ENCODE measurements at places on chromosomes 1 and 21. TPM values are rescaled to one million over a fixed set of nuclear protein-coding genes. Genes with fewer than 3 reads are reported as not detected.

RNU1-4 gene
- 2,483 TPM for total RNA-seq

- H3K36me3 ChIP-seq: peaks cover 4% of the 10 kb centered on the region
- DNase-seq: no peak
- H3K27ac ChIP-seq: no peak overlapping the region
- H3K27me3 ChIP-seq: no peaks in the 10 kb centered on the region
- H3K4me1 ChIP-seq: no peaks in the 10 kb centered on the region
- no peak overlapping the region for H3K4me3 ChIP-seq
Observed at GRCh38 chr1:26858891-26859640, 3.9 kb upstream of the SFN start.

DNA sequence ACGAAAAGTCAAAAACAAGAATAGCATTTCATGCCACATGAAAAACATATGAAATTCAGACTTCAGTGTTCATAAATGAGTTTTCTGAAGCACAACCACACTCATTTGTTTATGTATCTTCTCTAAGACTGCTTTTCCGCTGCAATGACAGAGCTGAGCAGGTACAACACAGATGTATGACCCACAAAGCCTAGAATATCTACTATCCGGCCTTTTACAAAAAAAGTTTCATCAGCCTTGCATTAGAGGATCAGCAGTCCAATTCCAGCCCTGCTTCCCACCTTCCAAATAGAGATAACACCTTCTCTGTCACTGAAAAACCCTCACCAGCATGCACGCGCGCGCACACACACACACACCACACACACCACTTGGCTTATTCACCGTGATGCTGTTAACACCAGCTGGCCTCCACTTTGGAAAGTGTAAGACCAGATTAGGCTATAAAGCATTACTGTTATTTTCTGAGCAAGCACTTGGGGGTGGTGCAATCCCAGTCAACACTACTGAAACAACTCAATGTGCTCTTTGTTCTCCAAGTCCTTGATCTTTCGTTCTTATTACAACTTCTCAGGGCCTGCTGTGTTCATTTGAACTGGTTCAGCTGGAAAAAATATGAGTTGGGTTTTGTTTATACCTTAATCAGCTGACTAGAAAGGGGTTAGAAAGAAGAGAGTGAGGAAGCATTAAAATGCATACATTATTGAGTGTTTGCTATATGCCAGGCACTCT lies 90.0 kb downstream of the GLUL start:
- peak; percentile 57 for DNase-seq
- H3K36me3 ChIP-seq: no peaks in the 10 kb centered on the region
- no peaks in the 10 kb centered on the region for H3K27me3 ChIP-seq
- H3K27ac ChIP-seq: peak overlapping the region; percentile 62

DNA sequence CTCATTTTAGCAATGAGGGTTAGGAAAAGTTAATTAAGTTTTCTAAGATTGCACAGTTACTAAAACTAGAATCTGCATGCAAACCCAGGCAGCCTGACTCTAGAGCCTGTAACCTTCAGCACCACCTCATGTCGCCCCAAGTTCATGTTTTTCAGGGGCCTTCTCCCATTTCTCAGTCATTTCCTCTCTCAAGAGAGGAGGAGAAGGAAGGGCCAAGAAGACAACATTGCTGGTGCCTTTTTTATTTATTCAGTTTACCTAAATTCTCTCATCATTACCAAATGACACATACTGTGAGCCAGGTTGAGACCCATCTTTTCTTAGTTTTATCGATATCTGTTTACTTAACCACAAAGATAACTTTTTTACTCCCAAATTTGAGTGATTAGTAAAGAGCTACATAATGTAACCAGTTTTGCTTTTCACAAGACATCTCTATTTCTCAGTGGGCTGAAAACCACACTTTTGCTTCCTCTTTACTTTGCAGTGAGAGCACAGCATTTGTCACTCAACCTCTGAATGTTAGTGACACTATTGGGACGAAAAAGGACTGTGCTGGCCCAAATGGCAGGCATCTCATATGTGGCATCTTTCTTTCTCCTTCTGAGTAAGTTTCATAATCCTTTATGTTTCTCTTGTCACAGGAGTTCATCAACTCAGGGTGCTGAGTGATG lies at the start of gene CD101:
Gene CD101 (plus strand): TSS at position 507 of the 674 bp plus-strand sequence. CDS start 58 bp downstream, at position 565.
- no peak within 1 kb of the TSS for H3K4me3 ChIP-seq
- no peaks in the 10 kb centered on the region for H3K36me3 ChIP-seq
- no peaks in the 10 kb centered on the region for H3K27me3 ChIP-seq

GRCh38 chr1:58548371-58548770 lies 1.8 kb upstream of the OMA1 start:
- DNase-seq: no peak
- peaks cover 7% of the 10 kb centered on the region for H3K4me1 ChIP-seq
- no peaks in the 10 kb centered on the region for H3K36me3 ChIP-seq
- no peaks in the 10 kb centered on the region for H3K27me3 ChIP-seq
- H3K27ac ChIP-seq: no peak overlapping the region
- H3K4me3 ChIP-seq: no peak overlapping the region

DNA sequence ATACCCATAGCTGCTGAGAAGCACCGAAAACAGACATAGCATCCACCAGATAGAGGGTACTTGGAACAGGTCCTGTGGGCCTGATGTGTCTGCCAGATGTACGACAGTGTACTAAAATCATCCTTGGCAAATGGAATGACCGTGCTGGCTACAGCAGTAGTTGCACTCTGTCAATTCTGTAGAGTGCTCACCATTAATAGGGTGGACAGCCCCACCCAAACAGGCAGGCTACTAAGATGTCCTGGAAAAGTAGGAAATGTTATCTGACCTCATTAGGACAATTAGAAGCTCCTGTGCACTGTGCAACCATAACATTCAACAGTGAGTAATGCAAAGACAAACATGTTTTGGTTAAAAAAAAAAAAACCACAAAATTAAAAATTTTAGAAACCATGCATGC lies 106.2 kb downstream of the PTPN14 start:
- DNase-seq: no peak
- no peaks in the 10 kb centered on the region for H3K27me3 ChIP-seq
- peaks cover 29% of the 10 kb centered on the region for H3K4me1 ChIP-seq
- peaks cover 8% of the 10 kb centered on the region for H3K36me3 ChIP-seq

- no peaks in the 10 kb centered on the region for H3K27me3 ChIP-seq
- H3K4me1 ChIP-seq: peaks cover 11% of the 10 kb centered on the region
- peak; percentile 60 for DNase-seq
- H3K36me3 ChIP-seq: no peaks in the 10 kb centered on the region
- H3K27ac ChIP-seq: peak overlapping the region; percentile 82
- H3K4me3 ChIP-seq: peak overlapping the region; percentile 46
Observed at GRCh38 chr1:82125119-82125518, 324.4 kb downstream of the ADGRL2 start.

- H3K36me3 ChIP-seq: no peaks in the 10 kb centered on the region
- H3K27ac ChIP-seq: no peak overlapping the region
- DNase-seq: peak; percentile 15
- no peak overlapping the region for H3K4me3 ChIP-seq
- H3K27me3 ChIP-seq: no peaks in the 10 kb centered on the region
Observed at GRCh38 chr1:226420897-226421296, 13.0 kb upstream of the PARP1 start.

LORICRIN gene
- total RNA-seq: not detected

SUSD4 gene
- total RNA-seq: 0.53 TPM

ANKRD13C gene
- total RNA-seq: 21.0 TPM

- H3K4me1 ChIP-seq: no peaks in the 10 kb centered on the region
- H3K27me3 ChIP-seq: no peaks in the 10 kb centered on the region
- no peaks in the 10 kb centered on the region for H3K36me3 ChIP-seq
- no peak overlapping the region for H3K4me3 ChIP-seq
Observed at GRCh38 chr1:193520472-193520871, 334.1 kb upstream of the B3GALT2 start.

GRCh38 chr21:32739946-32740345 lies 12.1 kb upstream of the SYNJ1 start:
- no peak overlapping the region for H3K27ac ChIP-seq
- H3K4me3 ChIP-seq: no peak overlapping the region
- H3K27me3 ChIP-seq: no peaks in the 10 kb centered on the region
- peaks cover 2% of the 10 kb centered on the region for H3K4me1 ChIP-seq

GRCh38 chr1:95547005-95547404 lies 313.0 kb downstream of the RWDD3 start:
- no peak overlapping the region for H3K4me3 ChIP-seq
- no peaks in the 10 kb centered on the region for H3K4me1 ChIP-seq
- no peaks in the 10 kb centered on the region for H3K27me3 ChIP-seq
- no peak for DNase-seq
- no peaks in the 10 kb centered on the region for H3K36me3 ChIP-seq
- H3K27ac ChIP-seq: no peak overlapping the region

CSTB gene
- total RNA-seq: 50.0 TPM

DNA sequence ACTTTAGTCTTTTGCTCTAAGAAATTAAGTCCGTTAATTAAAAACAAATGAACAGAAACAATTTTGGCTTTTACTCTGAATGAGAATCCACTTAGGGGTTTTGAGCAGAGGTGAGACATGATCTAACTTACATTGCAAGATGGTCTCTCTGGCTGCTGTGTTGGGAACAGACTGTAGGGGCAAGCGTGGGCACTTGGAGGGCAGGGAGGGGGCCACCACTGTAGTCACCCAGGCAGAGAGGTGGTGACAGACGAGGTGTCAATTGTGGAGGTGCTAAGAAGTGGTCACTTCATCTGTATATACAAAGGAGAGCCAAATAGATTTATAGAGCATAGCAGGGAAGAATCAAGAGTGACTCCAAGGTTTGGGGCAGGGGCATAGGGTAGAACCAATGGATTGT lies 71.1 kb upstream of the IRF2BP2 start:
- no peaks in the 10 kb centered on the region for H3K27me3 ChIP-seq
- no peak for DNase-seq
- no peak overlapping the region for H3K4me3 ChIP-seq
- no peaks in the 10 kb centered on the region for H3K36me3 ChIP-seq
- no peak overlapping the region for H3K27ac ChIP-seq
- no peaks in the 10 kb centered on the region for H3K4me1 ChIP-seq

DNA sequence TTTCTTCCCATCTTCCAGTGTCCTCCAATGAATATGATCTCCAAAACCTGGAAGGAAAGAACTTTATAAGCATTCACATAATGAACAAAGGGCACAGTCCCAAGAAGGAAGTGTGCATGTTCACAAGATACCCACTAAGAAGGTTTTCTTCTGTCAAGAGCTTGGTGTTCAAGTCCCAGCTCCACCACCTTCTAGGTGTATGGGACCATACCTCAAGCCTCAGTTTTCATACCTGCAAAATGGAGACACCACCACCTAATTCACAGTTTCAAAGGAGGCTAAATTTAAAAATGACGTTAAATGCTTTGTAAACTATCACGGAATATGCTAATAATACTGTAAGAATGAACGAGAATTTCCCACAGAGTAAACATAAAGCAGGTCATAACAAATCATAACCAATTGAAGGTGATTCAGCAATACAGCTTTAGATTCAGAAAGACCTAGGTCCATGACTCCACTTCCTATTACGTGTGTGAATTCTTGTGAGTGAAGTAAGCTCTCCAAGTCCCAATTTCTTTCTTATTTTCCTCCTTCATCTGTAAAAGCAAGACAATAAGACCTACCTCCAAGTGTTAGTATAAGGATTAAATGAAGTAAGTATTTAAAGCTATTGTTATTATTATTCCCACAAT lies 8.1 kb upstream of the KTI12 start:
- peaks cover 45% of the 10 kb centered on the region for H3K36me3 ChIP-seq
- no peaks in the 10 kb centered on the region for H3K4me1 ChIP-seq
- H3K27me3 ChIP-seq: no peaks in the 10 kb centered on the region
- no peak overlapping the region for H3K27ac ChIP-seq
- H3K4me3 ChIP-seq: no peak overlapping the region

GRCh38 chr1:33317354-33317753 lies 3.5 kb downstream of the A3GALT2 start:
- no peak overlapping the region for H3K4me3 ChIP-seq
- no peaks in the 10 kb centered on the region for H3K27me3 ChIP-seq
- no peak overlapping the region for H3K27ac ChIP-seq
- no peak for DNase-seq
- H3K36me3 ChIP-seq: no peaks in the 10 kb centered on the region

DNA sequence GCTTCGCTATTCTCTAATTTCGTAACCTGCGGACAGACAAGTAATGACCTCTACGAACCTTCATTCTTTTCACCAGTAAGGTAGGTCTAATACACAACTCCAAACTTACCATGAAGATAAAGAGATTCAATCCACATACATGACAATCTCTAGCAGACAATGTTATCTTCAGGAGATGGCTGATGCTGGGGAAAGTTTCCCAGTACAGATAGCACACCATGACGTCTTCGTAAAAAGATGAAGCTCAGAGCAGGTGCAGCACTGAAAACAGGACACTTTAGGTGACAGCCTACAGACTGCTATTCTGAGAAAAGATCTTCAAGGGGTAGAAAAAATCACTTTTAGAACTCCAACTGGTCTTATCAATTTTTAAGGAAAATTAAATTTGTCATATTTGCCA lies 41.3 kb downstream of the ZNF281 start:
- peaks cover 27% of the 10 kb centered on the region for H3K4me1 ChIP-seq
- H3K27me3 ChIP-seq: no peaks in the 10 kb centered on the region
- peak; percentile 57 for DNase-seq
- H3K27ac ChIP-seq: peak overlapping the region; percentile 73

GRCh38 chr1:44723064-44723463 lies 7.9 kb downstream of the RNU5D-1 start:
- peak; percentile 38 for DNase-seq
- H3K27ac ChIP-seq: no peak overlapping the region
- no peaks in the 10 kb centered on the region for H3K27me3 ChIP-seq
- H3K4me1 ChIP-seq: peaks cover 4% of the 10 kb centered on the region
- H3K36me3 ChIP-seq: no peaks in the 10 kb centered on the region

- H3K36me3 ChIP-seq: no peaks in the 10 kb centered on the region
- no peak overlapping the region for H3K27ac ChIP-seq
- no peaks in the 10 kb centered on the region for H3K4me1 ChIP-seq
- no peaks in the 10 kb centered on the region for H3K27me3 ChIP-seq
Observed at GRCh38 chr1:93851327-93851712, 27.7 kb downstream of the DNTTIP2 start.

DNA sequence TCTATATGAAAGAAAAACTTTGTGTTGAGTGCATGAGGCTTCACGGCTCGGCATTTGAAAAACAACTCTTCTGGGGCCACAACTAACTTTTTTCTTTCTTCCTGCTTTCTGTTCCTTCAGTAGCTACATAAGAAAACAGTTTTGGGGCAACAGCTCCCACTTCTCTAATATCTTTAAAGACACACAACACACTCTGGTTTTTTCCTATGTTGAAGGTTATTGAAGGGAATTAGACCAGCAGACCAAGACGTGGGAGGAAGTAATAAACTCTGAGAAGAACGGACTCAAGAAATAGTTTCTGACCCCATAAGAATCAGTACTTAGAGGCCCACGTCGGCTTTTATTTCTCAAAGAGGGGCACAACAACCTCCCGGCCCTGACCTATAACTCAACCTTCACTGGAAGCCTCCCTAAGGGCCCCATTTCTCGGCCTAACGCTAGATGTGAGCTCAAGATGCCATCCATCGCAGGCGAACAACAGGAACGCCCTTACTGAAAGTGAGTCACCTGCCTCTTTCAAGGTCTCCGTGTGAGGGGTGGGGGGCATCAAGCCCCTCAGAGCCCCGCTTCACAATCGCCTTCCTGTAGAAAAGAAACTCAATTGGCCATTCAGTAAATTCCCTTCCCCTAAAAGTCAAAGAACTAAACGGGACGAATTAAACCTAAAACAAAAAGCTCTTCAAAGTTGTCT lies 844 bp downstream of the ZMYM6 start:
- H3K36me3 ChIP-seq: peaks cover 17% of the 10 kb centered on the region
- DNase-seq: peak; percentile 67
- no peaks in the 10 kb centered on the region for H3K27me3 ChIP-seq
- H3K4me3 ChIP-seq: peak overlapping the region; percentile 98
- no peaks in the 10 kb centered on the region for H3K4me1 ChIP-seq

- DNase-seq: no peak
- H3K36me3 ChIP-seq: no peaks in the 10 kb centered on the region
- H3K27me3 ChIP-seq: no peaks in the 10 kb centered on the region
- no peak overlapping the region for H3K27ac ChIP-seq
- no peaks in the 10 kb centered on the region for H3K4me1 ChIP-seq
Observed at GRCh38 chr1:17633654-17634053, 94.2 kb downstream of the ARHGEF10L start.

GRCh38 chr1:116331523-116331922 lies 41.5 kb upstream of the ATP1A1 start:
- no peaks in the 10 kb centered on the region for H3K27me3 ChIP-seq
- H3K27ac ChIP-seq: no peak overlapping the region
- H3K36me3 ChIP-seq: no peaks in the 10 kb centered on the region

S100A8 gene
- total RNA-seq: not detected

Data from endodermal cell (in vitro differentiated cells).